ENCODE measurements at places on chromosomes 1 and 21.

DNA sequence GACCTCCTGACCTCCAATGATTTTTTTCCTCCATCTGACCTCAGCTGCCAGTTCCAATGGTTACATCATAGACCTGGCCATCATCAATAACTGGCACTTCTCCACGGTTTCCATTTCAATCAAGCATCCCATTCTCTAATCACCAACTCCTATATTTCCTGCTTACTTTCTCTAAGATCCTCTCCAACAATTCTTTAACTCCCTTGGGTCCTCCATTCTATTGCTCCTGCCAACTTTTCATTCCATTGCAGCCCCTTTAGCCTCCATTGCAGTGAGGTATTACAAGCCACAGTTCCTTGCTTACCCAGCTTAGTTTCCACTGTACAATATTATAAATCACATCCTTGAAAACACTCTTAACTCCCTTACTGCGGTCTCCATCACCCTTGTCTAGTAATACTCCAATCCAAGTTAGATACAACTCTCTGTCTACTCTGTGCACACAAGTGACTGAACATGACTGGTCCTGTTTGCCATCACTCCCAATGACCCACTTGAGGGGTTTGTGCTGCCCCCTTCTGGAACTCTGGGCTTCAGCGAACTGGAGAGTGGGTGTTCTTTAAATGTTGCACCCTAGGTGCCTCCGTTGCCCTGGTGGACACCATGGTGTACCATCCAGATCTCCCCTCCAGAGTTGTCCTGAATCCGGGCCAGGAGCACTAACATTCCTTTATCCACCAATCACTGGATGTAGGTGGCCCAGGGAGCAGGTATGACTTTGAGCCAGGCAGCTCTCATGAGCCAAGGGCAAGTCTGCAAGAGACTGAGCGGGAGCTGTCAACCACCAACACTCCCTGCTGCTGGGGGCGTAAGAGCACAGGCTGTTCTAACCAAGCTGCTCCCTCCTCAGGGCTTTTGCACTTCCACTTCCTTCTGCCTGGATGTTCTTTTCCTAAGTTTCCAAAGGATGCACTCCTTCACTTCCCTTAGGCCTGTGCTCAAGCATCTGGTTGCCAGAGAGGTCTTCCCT lies 3.7 kb upstream of the FNDC7 start:
- peak; percentile 63 for DNase-seq

GRCh38 chr1:218817071-218817470 lies 356.6 kb upstream of the LYPLAL1 start:
- DNase-seq: no peak

GRCh38 chr1:20158358-20159070 lies 19.4 kb downstream of the PLA2G2F start:
- DNase-seq: peak; percentile 38

DNA sequence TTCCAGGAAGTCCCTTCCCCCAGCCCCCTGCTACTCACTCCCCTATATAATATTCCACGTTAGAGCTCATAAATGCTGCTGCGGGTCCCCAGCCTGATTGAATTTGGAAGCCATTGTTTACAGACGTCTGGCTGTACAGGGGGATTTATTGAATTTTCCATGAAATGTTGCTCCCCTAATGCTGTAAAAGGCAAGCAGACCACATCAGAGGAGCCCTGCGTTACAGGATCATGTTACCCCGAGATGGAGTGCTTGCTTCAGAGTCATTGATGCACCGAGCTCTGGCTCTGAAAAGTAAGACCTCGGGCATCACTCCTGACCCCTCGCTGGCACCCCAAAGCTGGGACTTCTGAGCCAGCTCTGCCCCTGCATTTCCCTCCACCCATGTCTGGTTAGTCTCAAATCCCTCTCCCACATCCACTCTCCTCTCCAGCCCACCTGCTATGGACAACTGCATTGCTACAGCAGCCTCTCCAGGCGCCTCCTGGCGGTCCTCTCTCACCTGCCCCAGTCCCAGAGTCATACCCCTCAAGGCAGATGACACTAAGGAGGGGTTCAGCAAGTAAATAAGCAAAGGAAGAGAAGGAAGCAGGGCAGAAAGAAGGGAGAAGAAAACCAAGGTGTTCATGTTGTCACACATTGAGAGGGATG lies 127.8 kb downstream of the TMEM53 start:
- no peak for DNase-seq

GRCh38 chr1:247401310-247402119 lies 14.5 kb upstream of the NLRP3 start:
- DNase-seq: no peak

- no peak for DNase-seq
Measured at GRCh38 chr1:201554789-201555592, 16.1 kb downstream of the NAV1 start.

DNA sequence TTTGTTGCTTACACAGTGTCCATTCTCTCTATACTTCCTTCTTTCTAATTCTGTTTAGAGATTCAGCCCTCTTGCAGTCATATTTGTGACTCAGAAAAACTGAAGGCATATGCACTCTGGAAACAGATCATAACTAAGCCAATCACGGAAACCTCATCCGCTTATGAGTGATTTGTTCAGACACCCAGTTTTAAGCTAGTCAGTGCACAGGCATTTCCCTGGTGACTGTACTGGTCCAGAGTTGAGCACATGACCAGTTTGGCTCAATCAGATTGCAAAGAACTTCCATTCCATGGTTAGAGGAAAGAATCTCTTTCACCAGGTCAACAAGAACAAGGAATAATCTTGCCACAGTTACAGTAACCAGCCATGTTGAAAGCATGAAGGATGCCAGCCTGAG lies 69.2 kb upstream of the SGIP1 start:
- DNase-seq: no peak

Data from stimulated activated CD4-positive, alpha-beta T cell treated with anti-CD3 and anti-CD28 coated beads, Interleukin-4, amount 100 ng/mL, for 24 hours (primary cell).